Activated T-cell treated with anti-CD3 and anti-CD28 coated beads, Interleukin-2, amount 50 U/mL, for 72 hours (primary cell): ENCODE measurements at places on chromosomes 5 and 9. TPM values are rescaled to one million over a fixed set of nuclear protein-coding genes. Genes with fewer than 3 reads are reported as not detected.

Gene WDR31
- 1.4 TPM for total RNA-seq

Gene SLC4A9
- total RNA-seq: 0.56 TPM

Gene PLPPR1
- total RNA-seq: not detected

- no peaks in the 10 kb centered on the region for H3K27me3 ChIP-seq
- no peak overlapping the region for H3K27ac ChIP-seq
- H3K4me1 ChIP-seq: no peaks in the 10 kb centered on the region
Measured at GRCh38 chr5:114192108-114192507, 169.8 kb upstream of the KCNN2 start.

DNA sequence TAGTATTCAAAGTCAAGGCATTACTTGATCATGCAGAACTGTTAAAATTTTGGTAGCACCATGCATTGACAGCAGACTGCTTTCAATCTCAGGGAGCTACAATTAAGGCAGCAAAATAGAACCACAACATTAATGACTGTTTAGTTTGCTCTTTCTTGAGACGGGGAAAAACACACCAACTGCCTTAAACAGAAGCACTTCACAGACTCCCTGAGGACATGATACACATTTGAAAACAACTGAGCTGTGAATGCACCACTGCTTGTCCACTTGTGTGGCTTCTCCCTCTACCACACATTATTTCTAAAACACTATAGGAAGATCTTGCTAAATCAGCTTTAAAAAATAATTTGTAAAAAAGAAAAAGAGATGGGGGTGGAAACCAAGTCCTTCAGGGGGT, 79.6 kb upstream of the MAST4 start:
- peaks cover 5% of the 10 kb centered on the region for H3K36me3 ChIP-seq
- no peak overlapping the region for H3K27ac ChIP-seq
- no peak for DNase-seq
- peaks cover 6% of the 10 kb centered on the region for H3K4me1 ChIP-seq
- no peaks in the 10 kb centered on the region for H3K27me3 ChIP-seq
- no peak overlapping the region for H3K4me3 ChIP-seq

- no peaks in the 10 kb centered on the region for H3K27me3 ChIP-seq
- peaks cover 88% of the 10 kb centered on the region for H3K4me1 ChIP-seq
- peak overlapping the region; percentile 90 for H3K27ac ChIP-seq
- peaks cover 6% of the 10 kb centered on the region for H3K36me3 ChIP-seq
- DNase-seq: no peak
Measured at GRCh38 chr9:71897577-71897976, 13.4 kb downstream of the ABHD17B start.

DNA sequence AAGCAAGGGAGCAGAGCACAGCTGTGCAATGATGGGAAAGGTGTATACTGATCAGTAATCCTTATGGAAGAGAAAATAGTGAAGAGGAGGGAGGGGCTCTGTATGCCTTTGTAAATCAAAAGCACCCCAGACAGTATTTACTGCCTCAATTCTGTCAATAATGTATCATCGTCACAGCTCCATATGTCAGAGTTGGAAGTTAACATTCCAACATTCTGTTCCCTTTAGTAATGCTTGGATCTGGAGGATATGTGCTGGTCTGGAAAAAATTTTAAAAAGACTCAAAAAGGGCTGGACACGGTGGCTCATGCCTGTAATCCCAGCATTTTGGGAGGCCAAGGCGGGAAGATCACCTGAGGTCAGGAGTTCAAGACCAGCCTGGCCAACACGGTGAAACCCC, 310.4 kb downstream of the ACTL7B start:
- H3K27me3 ChIP-seq: no peaks in the 10 kb centered on the region
- H3K4me3 ChIP-seq: no peak overlapping the region
- no peak overlapping the region for H3K27ac ChIP-seq
- H3K4me1 ChIP-seq: no peaks in the 10 kb centered on the region
- no peak for DNase-seq

GRCh38 chr5:158626718-158627117, 473.0 kb downstream of the EBF1 start:
- no peaks in the 10 kb centered on the region for H3K27me3 ChIP-seq
- H3K27ac ChIP-seq: no peak overlapping the region
- no peak overlapping the region for H3K4me3 ChIP-seq

DNA sequence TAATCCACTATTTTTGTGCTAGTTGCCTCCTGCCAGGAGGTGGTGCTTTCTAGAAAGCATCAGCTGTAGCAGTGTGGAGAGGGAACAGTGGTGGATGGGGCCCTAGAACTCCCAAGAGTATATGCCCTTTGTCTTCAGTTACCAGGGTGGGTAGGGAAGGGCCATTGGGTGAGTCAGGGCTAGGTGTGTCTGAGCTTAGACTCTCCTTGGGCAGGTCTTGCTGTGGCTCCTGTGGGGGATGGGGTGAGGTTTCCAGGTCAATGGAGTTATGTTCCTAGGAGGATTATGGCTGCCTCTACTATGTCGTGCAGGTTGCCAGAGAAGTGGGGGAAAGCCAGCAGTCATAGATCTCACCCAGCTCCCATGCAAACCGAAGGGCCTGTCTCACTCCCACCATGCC, 11.3 kb upstream of the ADAMTS12 start:
- peaks cover 6% of the 10 kb centered on the region for H3K36me3 ChIP-seq
- no peak overlapping the region for H3K27ac ChIP-seq
- no peak for DNase-seq
- no peaks in the 10 kb centered on the region for H3K4me1 ChIP-seq
- no peak overlapping the region for H3K4me3 ChIP-seq

DNA sequence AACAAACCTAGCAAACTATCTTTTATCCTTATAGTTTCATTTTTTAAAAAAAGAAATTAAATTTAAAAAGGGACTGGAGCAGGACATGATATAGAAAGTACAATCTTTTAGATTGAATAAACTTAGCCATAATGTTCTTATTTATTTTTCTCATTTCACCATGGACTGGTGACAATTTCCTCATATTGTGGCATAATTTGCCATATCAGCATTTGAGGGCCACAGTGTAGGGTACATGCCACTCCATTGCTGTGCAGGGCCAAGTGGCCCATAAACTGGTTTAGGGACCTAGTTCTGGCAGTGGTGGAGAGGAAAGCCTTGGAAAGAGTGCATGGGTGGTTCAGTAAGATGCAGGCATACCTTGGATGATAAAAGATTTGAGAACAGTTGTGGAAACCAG, 232.9 kb upstream of the ELL2 start:
- H3K27ac ChIP-seq: no peak overlapping the region
- no peak for DNase-seq
- H3K27me3 ChIP-seq: peaks cover 38% of the 10 kb centered on the region
- H3K36me3 ChIP-seq: no peaks in the 10 kb centered on the region
- H3K4me3 ChIP-seq: no peak overlapping the region

GRCh38 chr5:28014779-28015178, 976.4 kb upstream of the CDH9 start:
- no peak overlapping the region for H3K27ac ChIP-seq
- no peaks in the 10 kb centered on the region for H3K4me1 ChIP-seq
- peak; percentile 1 for DNase-seq
- no peak overlapping the region for H3K4me3 ChIP-seq

DNA sequence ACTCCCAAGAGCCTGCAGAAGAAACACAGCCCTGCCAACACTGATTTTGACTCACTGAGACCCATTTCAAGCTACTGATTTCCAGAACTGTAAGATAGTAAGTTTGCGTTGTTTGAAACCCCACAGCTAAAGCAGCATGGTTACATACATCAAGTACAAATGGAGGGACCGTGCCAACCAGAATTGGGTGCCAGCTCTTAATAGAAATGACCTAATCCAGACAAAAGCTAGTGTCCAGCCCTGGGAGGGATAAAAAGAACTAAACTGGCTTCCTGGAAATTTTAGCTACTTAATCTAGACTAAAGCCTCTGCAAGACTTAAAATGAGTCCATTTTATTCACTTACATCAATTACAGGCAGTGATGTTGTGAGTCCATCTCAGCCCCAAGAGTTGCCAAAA, 122.6 kb downstream of the ADAMTS12 start:
- no peak overlapping the region for H3K27ac ChIP-seq
- DNase-seq: no peak
- no peaks in the 10 kb centered on the region for H3K27me3 ChIP-seq
- H3K4me1 ChIP-seq: no peaks in the 10 kb centered on the region
- no peaks in the 10 kb centered on the region for H3K36me3 ChIP-seq

DNA sequence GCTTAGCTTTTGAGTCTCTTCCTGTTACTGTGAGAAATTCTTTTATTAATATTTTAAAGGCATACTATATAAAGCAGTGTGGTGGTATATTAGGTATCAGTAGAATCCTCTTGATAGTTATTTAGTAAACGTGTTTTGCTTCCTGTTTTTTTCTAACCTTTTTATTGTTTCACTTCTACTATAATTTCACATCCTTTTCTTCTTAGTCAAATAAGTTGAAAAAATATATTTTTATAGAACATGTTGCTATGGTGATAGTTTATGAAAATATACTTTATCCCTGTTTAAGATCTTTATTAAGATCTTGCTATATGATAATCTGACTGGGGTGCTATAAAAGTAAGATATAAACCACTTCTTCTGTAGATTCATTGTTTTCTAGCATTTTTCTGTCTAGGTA, 2.1 kb downstream of the POLK start:
- no peak overlapping the region for H3K4me3 ChIP-seq
- H3K4me1 ChIP-seq: peaks cover 70% of the 10 kb centered on the region
- H3K36me3 ChIP-seq: peaks cover 4% of the 10 kb centered on the region
- DNase-seq: no peak
- no peak overlapping the region for H3K27ac ChIP-seq
- no peaks in the 10 kb centered on the region for H3K27me3 ChIP-seq

DNA sequence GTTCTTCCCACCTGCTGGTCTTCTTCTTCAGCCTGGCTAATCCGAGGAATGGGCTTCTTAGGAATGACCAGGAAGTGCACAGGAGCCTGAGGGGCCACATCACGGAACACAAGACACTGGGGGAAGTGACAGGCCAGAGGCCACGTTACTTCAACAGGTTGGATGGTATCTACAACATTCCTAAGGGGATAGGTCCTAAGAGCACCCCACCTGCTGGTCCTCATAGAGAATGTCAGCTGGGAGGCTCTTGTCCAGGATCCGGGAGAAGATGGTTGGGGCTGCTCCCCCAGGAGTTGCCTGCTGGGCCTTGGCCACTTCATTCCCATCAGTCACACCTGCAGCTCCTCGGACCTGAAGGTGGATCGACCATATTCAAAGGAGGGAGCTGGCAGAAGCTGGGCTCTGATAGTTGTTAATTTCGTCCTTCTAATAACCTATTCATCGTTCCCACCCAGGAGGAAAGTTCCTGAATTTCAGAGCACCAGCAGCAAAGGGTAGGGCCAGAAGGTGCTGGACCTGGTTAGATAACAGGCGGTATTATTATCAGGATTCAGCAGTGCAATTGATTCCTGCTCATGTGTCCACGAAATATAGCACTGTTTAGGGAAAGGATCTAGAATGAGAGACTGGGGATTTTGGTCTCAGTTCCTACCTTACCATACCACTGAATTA, 1.3 kb downstream of the HINT2 start:
- no peak overlapping the region for H3K27ac ChIP-seq
- no peak for DNase-seq
- H3K27me3 ChIP-seq: no peaks in the 10 kb centered on the region
- H3K36me3 ChIP-seq: no peaks in the 10 kb centered on the region
- peaks cover 47% of the 10 kb centered on the region for H3K4me1 ChIP-seq

DNA sequence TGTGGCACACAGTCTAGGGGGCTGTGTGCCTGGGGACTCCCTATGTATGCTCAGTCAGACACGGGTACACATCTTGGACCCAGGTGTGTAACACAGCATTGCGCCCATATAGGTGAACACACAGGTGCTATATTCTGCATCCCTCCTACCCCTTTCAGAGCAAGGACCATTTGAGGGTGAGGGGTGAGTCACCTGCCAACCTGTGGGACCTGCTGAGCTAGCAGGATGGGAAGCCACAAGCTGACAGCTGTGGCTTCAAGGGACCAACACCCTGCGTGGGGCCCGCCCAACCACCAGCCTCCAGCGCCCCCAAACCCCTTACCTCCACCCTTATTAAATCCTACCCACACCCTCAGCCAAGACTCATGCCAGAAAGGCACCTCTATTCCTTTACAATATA, 14.6 kb upstream of the AQP7 start:
- H3K36me3 ChIP-seq: no peaks in the 10 kb centered on the region
- H3K4me1 ChIP-seq: peaks cover 49% of the 10 kb centered on the region
- no peak overlapping the region for H3K27ac ChIP-seq
- no peak overlapping the region for H3K4me3 ChIP-seq

- H3K4me3 ChIP-seq: no peak overlapping the region
- peaks cover 5% of the 10 kb centered on the region for H3K27me3 ChIP-seq
- peaks cover 9% of the 10 kb centered on the region for H3K4me1 ChIP-seq
Measured at GRCh38 chr9:99416007-99416406, 193.9 kb downstream of the SEC61B start.

- peaks cover 4% of the 10 kb centered on the region for H3K4me1 ChIP-seq
- DNase-seq: no peak
- no peak overlapping the region for H3K4me3 ChIP-seq
- no peaks in the 10 kb centered on the region for H3K27me3 ChIP-seq
Measured at GRCh38 chr5:134489227-134489944, 36.1 kb upstream of the JADE2 start.

DNA sequence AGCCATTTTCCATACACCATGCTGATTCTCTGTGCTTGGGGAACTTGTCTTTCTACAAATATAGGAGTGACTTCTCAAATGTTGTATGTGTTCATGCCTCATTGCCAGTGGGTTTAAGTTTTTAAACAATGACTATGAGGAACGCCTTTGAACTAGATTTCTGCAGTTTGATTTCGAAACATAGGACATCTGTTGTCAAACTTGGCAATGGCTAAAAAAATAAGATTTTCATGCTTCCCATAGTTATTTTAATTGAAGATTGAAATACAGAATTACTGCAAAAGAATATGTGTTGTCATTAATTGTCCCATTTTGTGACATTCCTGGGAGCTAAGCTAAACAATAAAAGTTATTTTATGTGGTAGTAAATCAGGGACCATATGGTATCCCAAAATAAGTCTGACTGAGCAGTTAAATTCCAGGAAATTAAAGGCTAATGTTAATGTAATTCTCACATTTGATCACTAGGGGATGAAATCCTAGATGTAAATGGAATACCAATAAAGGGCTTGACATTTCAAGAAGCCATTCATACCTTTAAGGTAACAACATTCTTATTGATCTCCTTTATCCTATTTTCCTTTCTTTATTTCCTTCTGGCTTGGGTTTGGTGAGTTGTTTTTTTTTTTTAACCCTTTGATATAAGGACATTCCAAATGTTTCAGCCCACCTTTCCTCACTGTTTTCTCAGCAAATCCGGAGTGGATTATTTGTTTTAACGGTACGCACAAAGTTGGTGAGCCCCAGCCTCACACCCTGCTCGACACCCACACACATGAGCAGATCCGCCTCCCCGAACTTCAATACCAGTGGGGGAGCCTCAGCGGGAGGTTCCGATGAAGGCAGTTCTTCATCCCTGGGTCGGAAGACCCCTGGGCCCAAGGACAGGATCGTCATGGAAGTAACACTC, 116.7 kb downstream of the GOLPH3 start:
- no peaks in the 10 kb centered on the region for H3K27me3 ChIP-seq
- no peak for DNase-seq
- no peak overlapping the region for H3K27ac ChIP-seq

DNA sequence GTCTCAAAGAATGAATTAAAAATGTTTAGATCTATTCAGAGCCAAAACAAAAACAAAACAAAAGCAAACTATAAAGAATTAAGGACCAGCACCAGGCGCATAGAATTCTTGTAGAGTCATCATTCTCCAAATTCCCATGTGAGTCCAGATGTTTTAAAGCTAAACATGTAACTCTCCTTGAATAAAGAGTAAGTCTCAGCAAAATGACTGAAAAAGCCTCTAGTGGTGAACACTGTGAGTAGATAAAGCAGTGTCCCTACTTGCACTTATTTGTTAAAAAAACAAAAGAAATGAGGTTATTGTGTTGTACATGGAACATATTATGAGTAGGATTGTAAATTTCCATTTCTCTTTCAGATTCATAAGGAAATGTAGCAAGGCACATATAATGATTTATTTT, 44.0 kb downstream of the NNT start:
- H3K27me3 ChIP-seq: no peaks in the 10 kb centered on the region
- DNase-seq: no peak
- H3K4me3 ChIP-seq: no peak overlapping the region
- H3K27ac ChIP-seq: no peak overlapping the region
- no peaks in the 10 kb centered on the region for H3K4me1 ChIP-seq
- H3K36me3 ChIP-seq: peaks cover 11% of the 10 kb centered on the region
